ENCODE measurements at places on chromosomes 7 and 10.

GRCh38 chr7:108770981-108771745 is 201.5 kb downstream of the DNAJB9 start:
- DNase-seq, result no peak

DNA sequence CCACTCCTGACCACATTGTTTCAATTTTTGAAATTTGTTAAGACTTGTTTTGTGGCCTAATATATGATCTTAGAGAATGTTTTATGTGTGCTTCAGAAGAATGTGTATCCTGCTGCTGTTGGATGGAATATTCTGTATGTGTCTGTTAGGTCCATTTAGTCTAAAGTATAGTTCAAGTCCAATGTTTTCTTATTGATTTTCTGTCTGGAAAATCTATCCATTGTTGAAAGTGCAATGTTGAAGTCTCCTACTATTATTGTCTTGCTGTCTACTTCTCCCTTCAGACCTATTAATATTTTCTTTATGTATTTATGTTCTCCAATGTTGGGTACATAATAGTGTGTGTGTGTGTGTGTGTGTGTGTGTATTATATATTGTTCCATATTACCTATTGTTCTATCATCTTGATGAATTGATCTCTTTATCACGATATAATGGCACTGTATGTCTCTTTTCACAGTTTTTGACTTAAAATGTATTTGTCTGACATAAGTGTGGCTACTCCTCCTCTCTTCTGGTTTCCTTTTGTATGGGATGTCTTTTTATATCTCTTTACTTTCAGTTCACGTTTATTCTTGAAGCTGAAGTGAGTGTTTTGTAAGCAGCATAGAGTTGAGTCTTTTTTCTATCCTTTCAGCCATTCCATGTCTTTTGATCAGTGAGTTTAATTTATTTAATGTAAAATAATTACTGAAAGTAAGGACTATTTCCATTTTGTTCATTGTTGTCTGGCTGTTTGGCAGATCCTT is 61.3 kb downstream of the AKR1D1 start:
- no peak for DNase-seq

DNA sequence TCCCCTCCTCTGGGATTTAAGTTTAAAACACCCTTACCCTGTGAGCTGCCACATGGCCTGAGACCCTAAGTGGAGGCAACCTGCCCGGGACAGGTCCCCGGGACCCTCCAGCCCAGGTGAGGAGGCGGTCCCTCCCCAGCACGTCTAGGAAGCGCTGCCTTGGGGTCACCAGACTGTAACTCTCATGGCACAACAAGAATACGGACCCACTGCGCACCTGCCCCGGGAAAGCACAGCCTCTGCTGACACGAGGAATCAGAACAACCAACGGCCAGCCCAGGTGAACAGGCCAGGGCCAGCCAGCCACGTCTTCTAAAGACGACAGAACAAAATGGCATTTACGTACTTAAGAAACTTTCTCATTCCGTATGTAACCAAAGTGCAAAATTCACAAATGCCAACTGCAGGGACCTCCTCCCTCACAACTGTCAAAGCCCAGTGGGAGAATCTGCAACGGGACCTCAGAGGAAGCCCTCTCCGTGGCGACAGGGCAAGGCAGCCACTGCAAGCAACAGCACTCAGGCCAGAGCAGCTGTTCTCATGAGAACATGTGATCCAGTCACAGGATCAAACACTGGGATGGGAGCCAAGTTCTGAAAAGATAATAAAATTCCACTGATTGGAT is 208.4 kb downstream of the DIP2C start:
- no peak for DNase-seq

- DNase-seq, result no peak
These were observed 96.8 kb downstream of the ACTR3B start for GRCh38 chr7:152856351-152856750.

DNA sequence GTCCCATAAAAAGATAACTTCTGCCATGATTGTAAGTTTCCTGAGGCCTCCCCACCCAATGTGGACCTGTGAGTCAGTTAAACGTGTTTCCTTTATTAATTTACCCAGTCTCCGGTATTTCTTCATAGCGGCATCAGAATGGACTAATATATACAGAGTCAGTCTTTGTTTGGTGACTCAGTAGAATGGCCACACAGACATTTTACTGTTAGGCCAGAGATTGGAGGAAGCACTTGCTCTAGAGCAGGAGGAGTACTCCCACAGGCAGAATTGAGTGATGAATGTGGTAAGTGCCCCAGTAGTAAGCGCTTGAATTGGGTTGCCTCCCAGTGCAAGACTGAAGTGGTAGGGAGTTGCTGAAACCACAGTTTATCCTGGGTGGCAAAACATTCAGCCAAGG is 149.5 kb upstream of the SMIM30 start:
- DNase-seq, result peak; percentile 21

DNA sequence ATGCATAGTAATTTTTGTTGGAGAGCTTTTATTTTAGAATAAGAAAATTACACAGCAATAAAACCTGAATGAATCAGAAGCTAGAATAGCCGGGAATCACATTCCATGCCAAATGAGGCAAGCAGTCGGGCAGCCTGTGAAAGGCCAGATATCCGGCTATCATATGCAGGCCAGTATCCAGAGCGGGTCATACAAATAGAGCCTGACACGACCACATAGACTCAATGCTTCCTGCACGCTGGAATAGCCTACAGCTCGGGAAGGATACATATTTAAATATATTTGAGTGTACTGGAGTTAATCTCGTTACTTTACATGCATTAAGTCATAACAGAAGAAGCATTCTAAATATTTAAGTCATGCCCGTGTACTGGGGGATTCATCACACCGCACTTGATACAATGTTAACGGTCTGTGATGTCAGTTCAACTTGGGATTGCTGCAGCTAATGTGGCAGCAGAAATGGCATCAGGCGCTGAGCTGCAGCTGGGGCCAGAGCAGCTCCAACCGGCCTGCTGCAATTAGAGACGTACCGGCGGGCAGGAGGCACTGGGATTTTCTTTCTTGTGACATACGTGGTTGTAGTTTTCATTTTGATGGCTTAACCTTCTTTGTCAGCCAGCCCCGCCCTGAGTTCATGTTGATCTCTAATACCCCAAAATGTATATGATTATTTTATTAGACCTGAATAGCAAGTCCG is 112.0 kb downstream of the EBF3 start:
- DNase-seq, result no peak

- DNase-seq, result no peak
These were observed 85.1 kb downstream of the POU6F2 start for GRCh38 chr7:39062811-39063210.
